AG04450 (cell line): ENCODE measurements at places on chromosomes 2 and 18. TPM values are rescaled to one million over a fixed set of nuclear protein-coding genes. Genes with fewer than 3 reads are reported as not detected.

GRCh38 chr2:231662811-231663457 lies 45.4 kb upstream of the PTMA start:
- no peak for DNase-seq

DNA sequence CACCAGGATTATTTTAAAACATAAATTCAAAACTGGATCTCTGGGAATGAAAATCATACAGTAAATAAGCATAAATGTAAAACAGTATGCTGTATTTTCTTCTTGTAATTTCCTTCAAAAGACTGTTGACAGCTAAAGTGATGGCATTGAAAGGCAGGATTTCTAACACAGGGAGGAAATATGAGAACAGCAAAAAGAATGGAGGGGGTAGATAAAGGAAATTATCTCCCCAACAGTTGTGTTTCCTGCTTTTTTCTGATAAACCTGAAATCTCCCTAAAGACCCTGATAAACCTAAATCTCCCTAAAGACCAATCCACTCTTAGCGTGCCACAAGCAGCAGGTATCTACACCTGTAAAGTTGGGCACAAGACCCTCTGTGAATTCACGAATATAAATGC lies 50.8 kb downstream of the PIAS2 start:
- no peak for DNase-seq

- DNase-seq = no peak
These were observed 56.0 kb upstream of the NFU1 start for GRCh38 chr2:69493268-69493667.

The DHRS9 gene
- polyA plus RNA-seq = not detected in 2 replicates

- no peak for DNase-seq
These were observed 59.4 kb downstream of the SNORC start for GRCh38 chr2:232929303-232930058.

The BMP10 gene
- not detected in 2 replicates for polyA plus RNA-seq
